ENCODE measurements at places on chromosomes 6 and 20.

DNA sequence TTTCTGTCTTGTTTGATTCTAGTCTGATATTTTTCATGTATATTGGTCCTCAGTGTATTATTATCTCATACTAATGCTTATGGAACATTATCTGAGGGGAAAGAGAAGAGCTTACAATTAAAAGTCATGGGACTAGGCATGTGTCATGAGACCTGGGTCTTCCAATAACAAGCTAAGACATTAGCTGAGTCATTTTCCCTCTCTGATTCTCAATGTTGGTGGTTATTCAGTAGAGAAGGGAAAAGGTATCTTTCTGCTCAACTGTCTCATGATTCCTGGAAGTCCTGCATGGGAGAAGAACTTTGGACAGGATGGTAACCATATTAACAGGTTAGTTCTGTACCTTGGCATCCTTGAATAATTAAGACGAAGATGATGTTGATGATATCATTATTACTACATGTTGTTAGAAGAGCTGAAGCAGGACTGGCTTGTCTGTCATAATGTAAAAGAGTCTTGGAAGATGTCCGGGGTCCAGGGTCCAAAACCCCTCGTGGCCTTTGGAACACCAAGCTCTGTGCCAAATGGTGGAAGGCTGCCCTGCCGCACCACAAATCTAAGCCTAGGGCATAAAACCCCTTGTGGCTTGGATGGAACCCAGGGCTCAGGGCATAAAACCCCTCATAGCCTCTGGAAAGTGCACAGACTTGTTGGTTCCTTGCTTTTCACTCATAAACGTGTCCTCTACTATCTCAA lies 19.1 kb downstream of the TRIM38 start:
- DNase-seq: no peak

- DNase-seq: no peak
These were observed 6.2 kb upstream of the SOX4 start for GRCh38 chr6:21587179-21587960.

DNA sequence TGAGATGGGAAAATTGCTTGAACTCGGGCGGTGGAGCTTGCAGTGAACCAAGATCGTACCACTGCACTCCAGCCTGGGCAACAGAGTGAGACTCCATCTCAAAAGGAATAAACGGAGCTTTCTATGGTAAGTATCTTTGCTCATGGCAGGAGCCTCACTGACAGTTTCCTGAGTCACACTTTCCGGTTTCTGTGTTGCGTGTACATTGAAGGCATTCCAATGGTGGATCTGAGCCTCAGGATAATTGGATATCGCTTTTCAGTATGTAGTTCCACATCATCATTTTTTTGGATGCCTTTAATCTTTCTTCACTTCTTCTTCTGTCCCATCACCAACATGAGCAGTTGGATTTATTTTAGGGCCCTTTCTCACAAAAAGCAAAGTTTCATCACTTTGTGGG lies 28.6 kb upstream of the GTSF1L start:
- no peak for DNase-seq

DNA sequence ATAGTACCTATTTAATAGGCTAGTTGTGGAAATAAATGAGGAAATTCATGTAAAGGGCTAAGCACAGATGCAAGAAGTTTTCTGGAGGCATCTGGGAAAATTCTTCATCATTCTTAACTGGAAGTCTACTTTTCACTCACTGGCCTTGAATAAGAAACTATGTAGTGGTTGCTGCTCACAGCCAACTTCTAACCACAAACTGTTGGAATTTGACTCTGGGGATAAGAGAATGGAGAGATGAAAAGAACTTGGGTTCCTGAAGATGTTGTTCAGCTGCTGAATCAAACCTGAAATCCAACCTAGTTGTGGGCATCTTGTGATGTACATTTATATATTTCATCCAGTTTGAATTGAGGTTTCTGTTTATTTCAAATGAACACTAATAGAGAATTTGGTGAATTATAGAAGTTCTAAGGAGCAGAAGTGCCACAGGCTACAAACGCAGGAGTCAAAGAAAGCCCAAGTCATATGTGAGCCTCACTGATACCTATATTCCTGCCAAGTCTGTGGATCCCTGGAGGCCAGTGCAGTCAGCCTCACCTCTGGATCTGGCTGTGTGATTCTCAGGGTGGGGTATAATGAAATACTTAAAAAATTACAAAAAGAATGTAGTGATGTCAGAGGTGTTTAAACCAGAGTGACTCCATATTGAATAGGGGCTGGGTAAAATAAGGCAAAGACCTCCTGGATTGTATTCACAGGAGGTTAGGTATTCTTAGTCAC lies 18.7 kb upstream of the MEI4 start:
- no peak for DNase-seq

GRCh38 chr20:1346315-1346969 lies 17.5 kb upstream of the SDCBP2 start:
- no peak for DNase-seq

GRCh38 chr20:6057139-6057538 lies 3.3 kb upstream of the LRRN4 start:
- DNase-seq: no peak

DNA sequence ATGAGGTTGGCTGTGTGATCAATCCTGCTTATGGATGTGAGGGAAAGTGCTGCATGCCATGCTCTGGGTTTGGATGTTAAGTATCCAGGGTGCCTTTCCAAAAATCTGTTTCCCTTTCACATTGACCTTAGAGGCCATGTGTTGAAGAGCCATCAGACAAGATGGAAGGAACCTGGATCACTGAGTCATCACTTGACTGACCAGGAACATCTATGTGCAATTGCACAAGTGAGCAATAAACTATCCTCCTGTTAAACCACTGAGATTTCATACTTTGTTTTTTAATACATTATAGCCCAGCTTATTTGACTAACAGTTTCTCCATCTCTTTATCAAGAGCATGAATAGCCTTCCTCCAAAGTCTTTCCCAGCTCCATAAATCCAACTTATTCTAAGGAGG lies 17.8 kb upstream of the TMEM14A start:
- DNase-seq: no peak

- no peak for DNase-seq
These were observed 31.0 kb downstream of the LCA5 start for GRCh38 chr6:79506251-79506650.

- no peak for DNase-seq
These were observed 223.6 kb upstream of the CITED2 start for GRCh38 chr6:139597771-139598755.

DNA sequence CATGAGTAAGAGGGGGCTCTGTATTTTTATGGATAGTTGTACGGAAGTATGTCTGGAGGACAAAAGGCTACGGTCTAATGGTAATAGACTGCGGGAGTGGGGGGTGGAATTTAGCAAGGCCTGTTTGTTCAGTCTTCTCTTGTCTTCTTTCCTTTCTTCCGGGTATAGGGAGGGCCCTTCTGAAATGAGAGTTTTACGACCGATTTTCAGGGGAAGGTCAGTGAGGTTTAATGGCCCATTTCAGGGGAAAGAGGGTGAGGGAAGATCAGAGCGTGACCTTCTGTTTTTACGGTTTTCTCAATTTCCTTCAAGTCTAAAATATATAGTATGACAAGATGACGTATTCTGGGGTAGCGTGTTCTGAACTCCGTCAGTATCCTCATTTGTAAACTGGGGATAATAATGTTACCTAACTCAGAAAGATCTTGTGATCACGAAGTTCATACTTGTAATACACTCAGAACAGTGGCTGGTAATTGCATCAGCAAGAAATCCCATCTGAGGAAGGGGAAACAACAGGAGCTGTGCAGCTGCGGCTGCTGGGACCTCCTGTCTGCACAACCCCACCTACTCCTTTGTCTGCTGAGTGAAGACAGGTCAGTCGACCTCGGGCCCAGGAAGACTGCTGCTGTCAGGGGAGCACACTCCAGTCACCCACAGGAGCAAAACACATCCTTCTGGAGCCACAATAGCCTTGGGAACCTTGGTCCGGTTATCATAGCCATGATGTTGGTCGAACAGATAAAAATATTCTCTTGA lies 90.4 kb downstream of the MAP3K7 start:
- no peak for DNase-seq

DNA sequence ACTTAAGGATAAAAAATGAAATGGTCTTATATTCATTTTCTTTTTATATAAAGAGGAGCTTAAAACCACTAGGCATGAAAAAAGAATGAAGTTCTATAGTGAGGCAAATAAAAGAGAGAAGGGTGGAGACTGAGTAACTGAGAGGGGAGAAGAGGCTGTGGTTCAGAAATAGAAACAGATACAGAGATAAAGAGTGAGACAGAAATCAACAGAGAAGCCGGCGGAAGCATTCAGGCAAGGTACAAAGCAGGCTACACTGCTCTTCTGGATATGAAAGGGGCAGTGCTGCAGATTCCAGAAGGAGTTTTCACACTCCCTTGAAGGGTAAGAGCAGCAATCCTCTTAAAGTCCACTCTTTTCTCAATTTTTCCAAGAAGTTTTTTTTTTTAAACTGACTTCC lies 29.9 kb downstream of the NFATC2 start:
- no peak for DNase-seq

- no peak for DNase-seq
These were observed 84.2 kb downstream of the CEBPB start for GRCh38 chr20:50274570-50275430.

DNA sequence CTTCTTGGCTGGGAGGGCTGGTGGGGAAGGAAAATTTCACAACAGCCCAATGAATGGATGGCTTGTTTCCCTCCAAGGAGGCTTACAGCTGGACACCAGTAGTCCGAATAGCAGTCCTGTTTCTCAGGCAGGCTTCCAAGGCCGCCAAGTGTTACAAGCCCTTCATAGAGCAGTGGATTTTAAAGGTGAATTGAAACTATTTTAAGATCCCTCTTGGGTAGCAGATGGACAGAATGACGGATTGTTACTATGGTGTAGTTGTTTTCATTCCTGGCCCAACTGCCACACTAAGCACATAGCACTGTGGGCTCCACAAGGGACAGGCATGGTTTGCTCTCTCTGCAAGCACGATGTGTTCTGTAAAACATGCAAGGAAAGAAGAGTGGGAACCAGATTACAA lies 203.3 kb upstream of the TAB2 start:
- DNase-seq: no peak

GRCh38 chr6:53067849-53068361 lies 2.7 kb downstream of the FBXO9 start:
- no peak for DNase-seq

- DNase-seq: no peak
These were observed 48.1 kb downstream of the PSMG4 start for GRCh38 chr6:3306848-3307247.

GRCh38 chr6:140441256-140441655 lies 1066.8 kb upstream of the CITED2 start:
- DNase-seq: no peak

Measured in activated CD4-positive, alpha-beta T cell treated with anti-CD3 and anti-CD28 coated beads for 4 hours (primary cell).